ENCODE measurements at places on chromosomes 2 and 18.

DNA sequence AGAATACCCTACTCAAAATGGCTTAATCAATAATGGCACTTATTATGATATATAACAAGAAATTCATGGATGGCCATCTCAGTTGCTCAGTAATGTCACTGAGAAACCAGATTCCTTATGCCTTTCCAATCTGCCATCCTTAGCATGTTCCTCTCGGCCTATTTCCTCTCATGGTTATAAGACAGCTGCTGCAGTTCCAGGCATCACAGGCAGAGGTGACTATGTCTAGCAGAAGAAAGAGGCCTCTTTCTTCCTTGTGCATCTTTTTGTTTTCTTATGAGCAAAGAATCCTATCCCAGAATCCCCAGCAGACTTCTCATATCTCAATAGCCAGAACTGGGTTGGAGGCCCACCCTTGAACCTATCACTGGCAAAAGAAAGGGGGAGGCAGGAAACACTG, 310.6 kb upstream of the SPRED2 start:
- DNase-seq, result no peak

GRCh38 chr18:7688580-7688979, 121.5 kb downstream of the PTPRM start:
- no peak for DNase-seq

DNA sequence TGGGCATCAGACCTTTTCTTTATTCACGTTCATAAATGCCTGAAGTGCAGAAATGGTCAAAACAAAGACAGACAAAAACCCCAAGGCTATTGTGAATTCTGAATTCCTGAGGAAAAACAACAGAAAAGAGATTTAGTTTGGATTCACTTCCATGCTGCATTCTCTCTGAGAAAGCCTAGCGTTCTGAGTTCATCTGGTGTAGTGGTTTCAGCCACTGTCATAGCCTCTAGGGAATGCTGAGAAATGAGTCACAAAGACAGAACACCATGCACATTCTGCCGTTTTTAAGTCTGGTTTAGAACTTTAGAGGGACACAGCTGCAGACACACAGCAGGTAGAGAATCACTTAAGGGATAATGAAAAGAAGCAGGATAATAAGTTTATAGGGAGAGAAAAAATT, 93.8 kb downstream of the LRP1B start:
- DNase-seq, result peak; percentile 78

GRCh38 chr18:76457475-76457874, 37.6 kb downstream of the ZNF516 start:
- no peak for DNase-seq

DNA sequence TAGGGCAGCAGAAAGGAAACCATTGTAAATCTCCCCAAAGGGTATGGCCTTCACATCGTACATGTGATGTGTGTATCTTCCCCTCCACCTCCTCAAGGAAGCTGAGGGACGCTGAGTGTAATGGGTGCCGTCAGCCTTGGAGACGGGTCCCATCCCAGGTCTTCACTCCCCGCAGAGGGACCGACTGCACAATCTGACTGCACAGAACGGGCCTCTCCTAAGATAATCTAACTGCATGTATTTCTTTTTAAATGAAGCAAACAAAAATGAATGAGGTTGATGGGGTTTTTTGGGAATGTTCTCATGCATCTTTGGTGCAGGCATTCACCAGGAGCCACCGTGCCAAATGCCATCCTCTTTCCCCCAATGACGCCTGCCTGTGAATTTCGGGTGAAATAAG, 94.1 kb upstream of the PXDN start:
- no peak for DNase-seq

- DNase-seq, result peak; percentile 37
These were observed 87.2 kb upstream of the GALNT5 start for GRCh38 chr2:157170299-157170698.

GRCh38 chr2:105037572-105038382, at the start of gene MRPS9:
Gene MRPS9 (plus strand): TSS chr2:105038069. CDS start chr2:105038093, 24 bp downstream.
- peak; percentile 96 for DNase-seq

DNA sequence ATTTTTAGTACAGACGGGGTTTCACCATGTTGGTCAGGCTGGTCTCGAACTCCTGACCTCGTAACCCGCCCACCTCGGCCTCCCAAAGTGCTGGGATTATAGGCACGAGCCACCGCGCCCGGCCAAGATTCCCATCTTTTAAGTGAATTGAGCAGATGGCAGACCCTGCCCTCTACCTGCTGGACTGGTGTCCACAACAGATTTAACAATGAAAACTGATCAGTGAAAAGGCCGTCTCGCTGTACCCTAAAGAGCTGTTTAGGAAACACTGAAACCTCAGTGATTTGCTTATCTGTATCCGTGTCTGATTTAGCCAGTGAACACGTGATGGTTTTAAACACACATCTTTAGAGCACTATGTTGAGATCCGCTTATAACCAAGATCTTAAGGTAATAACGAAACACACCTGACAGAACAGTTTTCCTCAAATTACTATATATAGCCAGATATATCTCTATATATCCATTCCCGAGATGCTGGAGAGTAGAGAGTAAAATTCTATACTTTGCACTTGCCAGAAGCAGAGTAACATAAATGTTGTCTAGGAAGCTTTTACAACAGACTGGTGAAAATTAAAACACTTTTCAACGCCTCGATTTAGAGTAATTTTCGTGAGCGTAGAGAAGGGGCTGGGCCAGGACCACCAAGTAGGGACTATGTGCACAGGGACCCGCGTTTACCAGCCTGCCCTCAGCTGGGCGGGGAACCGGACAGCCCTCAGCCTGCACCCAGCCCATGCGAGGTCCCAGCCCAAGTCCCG, 594 bp downstream of the FAM161A start:
- DNase-seq, result peak; percentile 45

DNA sequence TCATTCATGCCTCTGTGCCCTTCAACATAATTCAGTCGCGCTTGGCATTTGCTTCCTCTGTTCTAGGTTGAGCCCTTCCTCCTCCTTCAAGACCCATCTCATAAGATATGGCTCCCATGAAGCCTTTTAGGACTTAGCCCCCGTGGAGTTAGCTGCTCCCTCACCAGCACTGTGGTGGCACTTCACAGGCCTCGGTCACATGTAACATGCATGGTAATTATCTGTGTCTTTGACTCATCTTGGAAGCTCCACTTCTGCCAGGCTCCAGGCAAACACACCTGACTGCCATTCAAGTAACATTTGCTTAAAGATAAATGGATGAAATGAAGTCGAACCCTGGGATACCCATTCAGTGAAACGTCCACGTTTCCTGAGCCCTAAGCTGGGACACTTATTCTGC, 484.7 kb downstream of the EIPR1 start:
- no peak for DNase-seq

DNA sequence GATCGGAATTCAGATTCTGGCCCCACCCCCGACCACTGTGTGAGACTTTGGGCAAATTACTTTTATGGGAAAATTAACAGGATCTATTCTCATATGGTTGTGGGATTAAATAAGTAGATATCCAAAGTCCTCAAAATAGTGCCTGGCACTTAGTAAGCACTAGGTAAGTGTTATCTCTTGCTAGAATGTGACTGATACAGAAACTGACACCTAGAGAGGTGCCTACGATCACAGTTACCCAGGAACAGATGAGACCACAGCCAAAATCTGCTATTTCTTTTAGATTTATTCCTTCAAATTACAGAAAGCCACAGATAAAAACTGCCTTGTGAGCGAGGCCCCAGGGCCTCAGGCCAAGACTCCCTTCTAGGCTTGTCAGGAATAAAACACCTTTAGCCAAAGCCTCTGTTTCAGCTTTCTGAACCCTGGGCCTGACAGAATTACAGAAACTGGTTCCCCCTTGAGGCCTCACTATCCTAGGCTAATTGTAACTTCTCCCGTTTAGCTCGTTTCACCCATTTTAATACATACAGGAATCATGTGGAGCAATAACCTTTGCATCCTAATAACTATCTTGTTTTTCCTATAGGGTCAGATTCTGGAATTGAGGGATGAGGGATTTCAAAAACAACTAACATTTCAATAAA, 22.3 kb upstream of the CHMP1B start:
- DNase-seq, result no peak

GRCh38 chr18:11548916-11549551, 60.4 kb upstream of the SLC35G4 start:
- no peak for DNase-seq

GRCh38 chr2:12861344-12861930, 144.7 kb downstream of the TRIB2 start:
- peak; percentile 73 for DNase-seq

GRCh38 chr18:58490238-58490637, 138.7 kb downstream of the ALPK2 start:
- no peak for DNase-seq

- peak; percentile 28 for DNase-seq
These were observed 80.1 kb downstream of the SOCS6 start for GRCh38 chr18:70368903-70369302.

- no peak for DNase-seq
These were observed 234.0 kb downstream of the GBX2 start for GRCh38 chr2:235934059-235934773.

DNA sequence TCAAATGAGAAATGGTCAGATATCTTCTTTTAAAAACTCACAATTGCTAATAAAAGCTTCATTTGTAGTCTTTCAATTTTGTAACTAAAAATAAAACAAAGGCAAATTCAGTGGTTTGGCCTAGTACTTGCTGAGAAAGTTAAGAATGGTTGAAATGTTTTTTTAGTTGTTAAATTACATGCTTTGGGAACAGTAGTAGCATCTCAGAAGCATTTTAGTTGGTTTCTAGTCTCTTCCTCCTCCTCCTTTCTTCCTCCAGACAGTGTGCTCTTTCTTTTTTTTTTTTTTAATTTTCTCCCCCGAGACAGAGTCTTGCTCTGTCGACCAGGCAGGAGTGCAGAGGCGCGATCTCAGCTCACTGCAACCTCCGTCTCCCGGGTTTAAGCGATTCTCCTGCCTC, 9.8 kb downstream of the TRAK2 start:
- DNase-seq, result no peak

DNA sequence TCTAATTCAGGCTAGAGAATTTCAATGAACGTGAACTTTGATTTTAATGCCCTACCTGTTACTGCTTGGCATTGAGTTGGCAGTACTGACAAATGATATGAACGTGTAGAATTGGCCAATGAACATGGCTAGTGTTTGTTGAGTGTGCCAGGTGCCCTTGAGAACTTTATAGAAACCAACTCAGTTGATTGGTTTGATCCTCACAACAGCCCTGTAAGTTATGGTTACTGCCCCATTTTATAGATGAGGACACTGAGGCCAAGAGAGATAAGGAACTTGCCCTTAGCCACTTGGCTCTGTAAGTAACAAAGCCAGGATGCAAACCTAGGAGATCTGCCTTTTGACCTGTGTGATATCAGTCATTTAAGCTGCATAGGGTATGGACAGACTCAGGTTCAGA, 275.7 kb downstream of the NEDD4L start:
- no peak for DNase-seq

GRCh38 chr2:146412625-146413024, 1432.2 kb upstream of the ACVR2A start:
- DNase-seq, result no peak
